ENCODE measurements at places on chromosomes 7 and 10. TPM values are rescaled to one million over a fixed set of nuclear protein-coding genes. Genes with fewer than 3 reads are reported as not detected.

LRGUK gene
- total RNA-seq, result 0.13 TPM

FRMD4A gene
- total RNA-seq, result 17.5 TPM

NPVF gene
- not detected for total RNA-seq

PDE6C gene
- not detected for total RNA-seq

ARID5B gene
- 60.6 TPM for total RNA-seq

CALML5 gene
- not detected for total RNA-seq

STEAP1B gene
- 45.1 TPM for total RNA-seq

NUPR2 gene
- not detected for total RNA-seq
